ENCODE measurements at places on chromosomes 6 and 20. TPM values are rescaled to one million over a fixed set of nuclear protein-coding genes. Genes with fewer than 3 reads are reported as not detected.
A peak's percentile ranks its signal among the peaks of the same experiment; 100 is the strongest.

- no peak for DNase-seq
These were observed 78.9 kb downstream of the TOX2 start for GRCh38 chr20:43993560-43993959.

Gene MEI4
- 0.85 TPM for total RNA-seq

- DNase-seq: no peak
These were observed 42.9 kb downstream of the GRM1 start for GRCh38 chr6:146071781-146072180.

- DNase-seq: no peak
These were observed 30.2 kb downstream of the SLC2A10 start for GRCh38 chr20:46739431-46740213.

DNA sequence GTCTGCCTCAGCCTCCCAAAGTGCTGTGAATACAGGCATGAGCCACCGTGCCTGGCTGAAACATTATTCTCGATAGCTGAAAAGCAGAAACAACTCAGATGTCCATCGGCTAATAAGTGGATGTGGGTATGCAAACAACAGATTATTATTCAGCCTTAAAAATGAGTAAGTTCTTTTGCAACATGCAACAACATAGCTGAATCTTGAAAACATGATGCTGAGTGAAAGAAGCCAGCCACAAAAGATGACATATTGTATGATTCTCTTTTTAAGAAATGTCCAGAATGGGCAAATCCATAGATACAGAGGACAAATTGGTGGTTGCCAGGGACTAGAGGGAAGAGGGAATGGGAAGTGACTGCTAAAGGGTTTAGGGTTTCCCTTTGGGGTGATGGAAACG lies 61.7 kb downstream of the RIOK1 start:
- no peak for DNase-seq

GRCh38 chr20:23116311-23117089 lies 30.4 kb upstream of the CD93 start:
- DNase-seq: no peak

- DNase-seq: no peak
These were observed 65.6 kb downstream of the CAP2 start for GRCh38 chr6:17458966-17459365.

Gene SLC22A23
- 5.5 TPM for total RNA-seq

Gene TNFRSF6B
- 10.1 TPM for total RNA-seq

- no peak for DNase-seq
These were observed 859 bp upstream of the SMIM29 start for GRCh38 chr6:34249469-34250261.

Gene SUMO4
- 0.71 TPM for total RNA-seq

- DNase-seq: no peak
These were observed 11.2 kb upstream of the GMNN start for GRCh38 chr6:24763578-24763977.

GRCh38 chr6:37061157-37061804 lies 55.8 kb downstream of the FGD2 start:
- peak; percentile 50 for DNase-seq

- no peak for DNase-seq
These were observed 57.1 kb downstream of the AGPAT4 start for GRCh38 chr6:161216616-161217205.

DNA sequence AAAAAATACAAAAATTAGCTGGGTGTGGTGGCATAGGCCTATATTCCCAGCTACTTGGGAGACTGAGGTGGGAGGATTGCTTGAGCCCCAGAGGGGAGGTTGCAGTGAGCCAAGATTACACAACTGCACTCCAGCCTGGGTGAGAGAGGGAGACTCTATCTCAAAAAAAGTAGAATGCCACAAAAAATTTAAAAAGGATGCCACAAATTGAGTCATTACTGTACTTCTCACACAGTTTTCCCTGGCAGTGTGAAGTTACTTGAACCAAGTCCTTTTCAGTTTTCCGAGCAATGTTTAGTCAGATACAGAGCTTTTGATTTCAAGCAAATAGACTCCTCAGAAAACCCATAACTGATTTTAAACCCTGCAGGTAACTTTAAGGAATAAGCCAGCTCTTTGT lies 53.3 kb downstream of the TNFRSF21 start:
- DNase-seq: no peak

DNA sequence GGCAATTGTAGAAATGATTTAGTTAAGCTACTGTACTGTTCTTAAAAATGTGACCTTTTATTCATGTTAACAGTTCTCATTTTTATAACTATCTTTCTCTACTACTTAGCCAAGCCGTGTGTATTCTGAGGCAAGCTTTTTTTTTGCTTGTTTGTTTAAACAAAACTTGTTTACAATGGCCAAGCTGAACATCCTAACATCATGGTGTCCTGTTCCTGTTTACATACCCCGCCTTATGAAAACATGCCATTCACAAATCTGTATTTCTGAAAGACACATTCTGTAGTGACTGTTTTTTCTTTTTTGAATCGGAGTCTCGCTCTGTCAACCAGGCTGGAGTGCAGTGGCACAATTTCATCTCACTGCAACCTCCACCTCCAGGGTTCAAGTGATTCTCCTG lies 140.9 kb downstream of the NCOA3 start:
- DNase-seq: no peak

Gene TSHZ2
- 12.0 TPM for total RNA-seq

- DNase-seq: no peak
These were observed 32.6 kb upstream of the SLC35D3 start for GRCh38 chr6:136889271-136890193.

- no peak for DNase-seq
These were observed 2.1 kb upstream of the CLIC5 start for GRCh38 chr6:46017726-46018125.

Gene TFAP2D
- total RNA-seq: not detected

DNA sequence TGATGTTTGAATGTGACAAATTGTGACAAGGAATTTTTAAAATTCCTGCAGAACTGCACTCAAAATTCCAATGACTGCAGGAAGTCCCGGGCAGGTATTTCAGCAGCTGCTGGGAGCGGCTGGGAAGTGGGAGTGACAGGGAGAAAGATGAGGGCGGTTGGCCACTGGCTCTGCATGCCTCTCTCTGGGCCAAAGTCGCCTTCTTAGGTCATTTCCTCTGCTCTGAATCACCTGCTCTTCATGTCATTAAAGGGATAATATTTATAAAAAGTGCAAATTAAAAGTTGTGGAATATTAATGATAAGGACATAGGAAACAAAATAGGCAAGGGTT lies 43.9 kb downstream of the RAMACL start:
- no peak for DNase-seq

Gene OR2H2
- not detected for total RNA-seq

Gene TCP11
- not detected for total RNA-seq

DNA sequence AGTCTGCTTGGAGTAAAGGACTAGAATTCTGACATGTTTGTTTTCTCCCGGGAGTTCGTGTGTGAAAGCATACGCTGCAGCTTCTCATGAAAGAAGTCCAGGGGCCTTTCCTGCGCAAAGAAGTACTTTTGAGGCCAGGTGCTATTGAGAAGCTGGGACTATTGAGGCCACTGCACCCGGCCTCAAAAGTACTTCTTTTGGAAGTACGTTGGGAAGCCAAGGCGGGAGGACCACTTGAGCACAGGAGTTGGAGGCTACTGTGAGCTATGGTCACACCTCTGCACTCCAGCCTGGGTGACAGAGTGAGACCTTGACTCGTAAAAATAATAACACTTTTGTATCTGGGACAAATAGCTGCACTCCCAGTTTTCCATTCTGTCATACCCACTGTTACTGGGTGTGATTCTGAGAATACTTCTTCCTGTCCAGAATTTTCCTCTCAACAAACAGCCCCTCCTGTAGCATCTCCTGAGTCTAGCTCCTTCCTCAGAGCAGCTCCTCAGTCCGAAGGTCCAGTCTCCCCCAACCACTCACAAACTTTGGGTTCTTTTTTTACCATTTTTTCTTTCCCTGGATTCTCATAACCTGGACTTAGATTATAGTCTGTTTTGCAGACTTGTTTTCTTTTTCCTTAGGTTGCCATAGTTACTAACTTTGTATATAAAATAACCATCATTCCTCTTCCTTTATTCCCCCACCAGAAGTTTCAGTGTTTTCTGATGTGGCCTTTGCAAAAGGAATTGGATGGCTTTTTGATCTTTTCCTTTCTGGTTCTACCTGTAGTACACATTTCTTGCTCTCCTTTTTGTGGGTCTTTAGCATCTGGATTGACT lies 12.7 kb downstream of the STK35 start:
- no peak for DNase-seq

Gene RBPJL
- not detected for total RNA-seq

DNA sequence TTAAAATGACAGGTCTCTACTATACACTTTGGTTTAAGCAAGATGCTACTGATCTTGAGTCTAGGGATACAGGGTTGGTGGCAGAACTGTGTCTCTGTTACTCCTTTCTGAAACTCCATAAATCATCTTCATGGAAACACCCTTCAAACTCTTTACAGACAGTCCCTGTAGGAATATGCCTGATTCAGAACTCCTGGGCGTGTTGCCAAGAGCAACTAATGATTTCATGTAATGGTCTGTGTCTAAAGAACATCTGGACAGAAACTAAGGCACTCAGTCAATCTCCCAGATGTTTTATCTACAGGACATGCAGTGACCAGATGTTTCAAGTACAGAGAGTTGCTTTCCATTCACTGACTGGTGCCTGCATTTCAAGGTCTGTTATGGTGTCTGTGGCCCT lies 464.4 kb upstream of the CHD6 start:
- DNase-seq: peak; percentile 79

DNA sequence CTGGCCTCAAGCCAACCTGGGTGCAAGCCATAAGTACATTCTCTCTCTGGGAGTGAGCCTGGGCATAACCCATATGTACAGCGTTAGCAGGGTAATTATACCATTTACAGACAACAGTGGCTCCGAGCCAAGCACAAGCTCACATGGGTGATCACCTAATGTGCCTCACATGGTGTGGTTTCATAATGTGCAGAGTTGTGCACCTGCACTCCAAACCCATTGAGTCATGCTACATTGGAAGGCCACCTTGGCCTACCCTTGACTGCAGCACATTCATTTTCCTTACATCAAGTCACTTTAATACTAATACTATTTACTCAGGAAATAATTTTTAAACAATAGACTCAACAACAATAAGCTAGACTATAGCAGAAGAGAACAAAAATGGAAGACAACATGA lies 194.5 kb upstream of the PLN start:
- no peak for DNase-seq

Gene DOK5
- total RNA-seq: 10.9 TPM

DNA sequence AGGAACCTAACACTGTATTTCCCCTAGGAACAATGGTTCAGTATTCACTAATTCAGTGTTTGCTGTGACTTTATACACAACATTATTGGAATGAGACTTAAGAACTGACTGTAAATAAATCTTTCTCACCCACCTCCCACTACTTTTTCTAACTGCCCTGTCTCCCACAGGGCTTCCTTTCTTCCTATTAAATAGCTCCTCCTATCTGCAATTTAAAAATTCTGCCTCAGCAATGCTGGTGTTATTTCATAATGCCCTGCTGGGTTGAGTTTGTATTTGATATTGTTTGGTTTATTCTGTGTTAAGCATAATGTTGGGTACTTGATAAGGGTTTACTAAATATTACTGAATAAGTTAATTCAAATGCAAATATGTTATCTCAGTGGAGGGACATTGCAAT lies 573.1 kb upstream of the RNF217 start:
- no peak for DNase-seq

GRCh38 chr20:14622796-14623195 lies 285.4 kb upstream of the FLRT3 start:
- peak; percentile 18 for DNase-seq

DNA sequence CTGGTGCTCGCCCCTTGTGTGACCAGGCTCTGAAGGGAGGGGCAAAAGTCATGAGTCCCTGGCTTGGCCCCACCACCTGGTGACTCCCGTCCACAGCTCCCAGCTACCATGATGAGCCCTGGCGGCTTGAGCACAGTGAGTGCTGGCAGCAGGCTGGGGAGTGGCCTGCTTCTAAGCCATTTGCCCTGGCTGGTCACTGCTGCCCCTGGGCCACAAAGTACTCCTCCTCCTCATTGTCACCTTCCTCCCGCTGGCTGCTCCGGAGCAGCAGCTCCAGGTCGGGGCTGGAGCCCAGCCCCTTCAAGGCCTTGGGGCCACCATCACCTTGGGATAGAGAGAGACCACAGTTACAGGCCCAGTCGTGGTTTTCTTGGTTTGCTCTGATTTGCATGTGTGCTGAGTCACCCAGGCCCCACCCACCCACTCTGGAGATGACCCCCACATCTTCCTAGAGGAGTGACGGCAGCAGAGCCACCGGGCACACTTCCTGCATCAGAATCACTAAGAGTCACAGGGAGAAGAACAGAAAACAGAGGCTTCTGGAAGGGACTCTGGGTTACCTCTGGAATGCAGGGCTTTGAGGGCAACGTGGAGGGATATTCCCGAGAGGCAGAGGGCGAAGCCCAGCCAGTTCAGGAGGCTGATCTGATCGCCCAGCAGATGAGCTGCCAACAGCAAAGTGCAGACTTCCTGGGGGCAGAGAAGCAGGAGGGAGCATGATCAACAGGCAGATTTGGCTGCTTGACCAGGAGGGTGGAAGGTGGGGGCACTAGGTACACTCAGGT lies 42.1 kb upstream of the CDH22 start:
- no peak for DNase-seq

Gene AVP
- not detected for total RNA-seq

GRCh38 chr6:39228992-39229767 lies at the start of gene KCNK5:
TSS of gene KCNK5 (minus strand) at chr6:39229475. CDS start at chr6:39229111, 364 bp downstream.
- DNase-seq: peak; percentile 79

GRCh38 chr20:36477475-36477874 lies 63.8 kb upstream of the MYL9 start:
- no peak for DNase-seq

- DNase-seq: no peak
These were observed 7.5 kb upstream of the HRH3 start for GRCh38 chr20:62227591-62227976.

GRCh38 chr6:85462673-85463072 lies 12.8 kb downstream of the NT5E start:
- no peak for DNase-seq

Gene FAXC
- total RNA-seq: 0.42 TPM

DNA sequence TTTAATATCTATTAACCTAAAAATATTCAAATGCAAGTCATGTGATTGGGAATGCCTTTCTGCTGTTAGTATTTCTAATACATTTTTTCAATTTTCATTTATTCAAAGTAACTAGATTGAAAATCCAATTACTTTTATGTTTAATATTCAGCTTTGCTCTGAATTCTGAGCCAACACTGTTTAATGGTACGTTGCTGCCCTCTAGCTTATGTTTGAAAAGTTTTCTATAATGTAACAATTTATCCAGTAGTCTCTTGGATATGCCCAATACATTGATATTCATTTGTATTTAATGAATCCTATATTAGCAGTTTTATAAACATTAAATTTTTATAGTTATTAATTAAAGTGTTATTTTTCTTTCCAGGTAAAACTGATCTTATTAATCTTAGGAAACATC lies 47.4 kb downstream of the LGSN start:
- no peak for DNase-seq

GRCh38 chr6:164023535-164023934 lies 609.0 kb downstream of the QKI start:
- DNase-seq: no peak

DNA sequence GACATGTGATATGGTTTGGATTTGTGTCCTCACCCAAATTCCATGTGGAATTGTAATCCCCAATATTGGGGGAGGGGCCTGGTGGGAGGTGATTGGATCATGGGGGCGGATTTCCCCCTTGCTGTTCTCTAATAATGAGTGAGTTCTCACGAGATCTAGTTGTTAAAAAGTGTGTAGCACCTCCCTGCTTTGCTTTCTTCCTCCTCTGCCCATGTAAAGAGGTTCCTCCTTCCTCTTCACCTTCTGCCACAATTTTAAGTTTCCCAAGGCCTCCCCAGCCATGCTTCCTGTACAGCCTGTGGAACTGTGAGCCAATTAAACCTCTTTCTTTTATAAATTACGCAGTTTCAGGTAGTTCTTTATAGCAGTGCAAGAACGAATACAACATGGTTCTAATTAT lies 2.1 kb upstream of the ZNF451 start:
- no peak for DNase-seq
